Vagina (tissue), 2 donors: ENCODE measurements at places on chromosomes 13 and 19. TPM values are rescaled to one million over a fixed set of nuclear protein-coding genes. Genes with fewer than 3 reads are reported as not detected.

DNA sequence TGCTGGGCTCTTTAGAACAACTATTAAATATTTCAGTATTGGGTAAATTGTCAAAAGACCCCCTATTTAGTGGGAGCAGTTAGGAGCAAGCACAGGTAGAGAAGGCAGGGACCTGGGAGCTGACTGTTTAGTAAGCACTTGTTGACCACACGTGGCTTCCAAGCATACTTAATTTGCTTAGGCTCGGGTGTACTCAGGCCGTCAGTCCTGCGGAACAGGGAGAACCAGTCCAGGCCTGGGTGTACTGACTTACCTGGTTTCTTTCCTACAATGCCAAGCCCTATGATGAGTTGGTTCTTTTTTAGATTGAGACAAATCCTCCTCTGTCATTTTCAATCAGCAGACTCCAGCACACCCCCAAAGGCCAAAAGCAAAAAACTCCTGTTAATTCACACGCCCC lies 90.0 kb downstream of the WDFY2 start:
- no peak for DNase-seq

- no peak for DNase-seq
Observed at GRCh38 chr19:2015608-2015950, at the start of gene BTBD2. Gene BTBD2, minus strand, starts transcription at chr19:2015714. Its CDS starts 11 bp downstream, at chr19:2015703.

- no peak for DNase-seq
Observed at GRCh38 chr13:83215627-83216026, 666.6 kb downstream of the SLITRK1 start.

- DNase-seq, result no peak
Observed at GRCh38 chr19:7010722-7011593, 10.3 kb downstream of the MBD3L2B start.

DNA sequence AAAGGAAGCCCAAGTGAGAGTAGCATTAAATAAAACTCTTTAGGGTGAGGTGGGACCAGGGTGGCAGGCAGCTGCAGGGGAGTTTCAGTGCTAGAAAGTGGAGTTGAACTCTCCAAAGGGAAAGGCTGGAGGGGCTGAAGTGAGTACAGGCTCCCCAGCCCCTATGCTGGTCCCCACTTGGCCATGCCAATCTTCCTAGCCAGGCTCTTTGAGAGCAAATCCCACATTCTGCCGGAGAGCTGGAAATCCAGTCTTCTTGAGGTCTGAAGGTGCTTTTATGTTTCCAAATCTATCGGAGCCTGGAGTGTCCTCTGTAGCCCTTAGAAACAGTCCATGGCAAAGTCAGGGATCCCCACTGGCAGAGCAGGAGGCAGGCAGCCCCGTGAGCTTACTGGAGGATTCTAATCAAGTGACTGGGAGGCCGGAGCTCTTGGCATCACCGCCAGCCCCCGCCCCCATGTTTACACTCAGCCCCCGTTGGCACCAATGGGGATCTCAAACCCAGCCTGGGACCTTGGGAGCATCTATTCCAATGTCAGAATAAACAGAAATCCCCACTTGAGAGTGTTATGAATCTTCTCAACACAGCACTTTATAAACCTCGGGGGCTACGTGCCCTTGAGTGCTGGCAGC lies 18.3 kb downstream of the ZNF536 start:
- DNase-seq, result no peak

DNA sequence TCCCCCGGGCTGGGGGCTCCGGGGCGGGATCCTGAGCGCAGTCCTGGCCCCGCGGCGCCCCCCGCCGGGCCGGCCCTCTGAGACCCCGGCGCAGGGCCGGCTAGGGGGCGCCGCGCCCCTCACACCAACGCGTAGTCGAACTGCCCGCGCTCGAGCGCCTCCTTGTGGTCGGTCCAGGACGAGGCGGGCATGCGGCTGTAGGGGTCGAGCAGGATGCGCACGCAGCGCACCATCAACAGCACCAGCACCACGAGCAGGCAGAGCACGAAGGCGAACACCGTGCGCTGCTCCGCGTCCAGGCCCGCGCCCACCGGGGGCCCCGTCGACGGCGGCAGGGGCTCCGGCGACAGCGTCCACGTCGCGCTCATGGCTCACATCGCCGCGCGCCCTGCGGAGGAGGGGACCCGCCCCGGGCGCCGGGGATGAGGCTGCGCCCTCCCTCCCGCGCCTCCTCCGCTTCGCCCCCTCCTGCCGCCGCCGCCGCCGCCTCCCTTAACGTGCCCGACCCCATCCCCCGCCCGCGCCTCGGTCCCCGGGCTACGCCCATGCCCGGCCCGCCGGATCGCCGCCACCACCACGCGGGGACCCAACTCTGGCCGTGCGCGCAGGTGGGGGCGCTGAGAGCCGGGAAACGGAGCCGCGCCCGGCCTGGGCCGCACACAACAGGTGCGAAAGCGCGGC lies 624 bp downstream of the CTXN1 start:
- DNase-seq, result no peak

- no peak for DNase-seq
Observed at GRCh38 chr19:20423381-20424197, 142.0 kb downstream of the ZNF737 start.

- DNase-seq, result no peak
Observed at GRCh38 chr19:51448411-51449016, 9.7 kb downstream of the SIGLEC8 start.

DNA sequence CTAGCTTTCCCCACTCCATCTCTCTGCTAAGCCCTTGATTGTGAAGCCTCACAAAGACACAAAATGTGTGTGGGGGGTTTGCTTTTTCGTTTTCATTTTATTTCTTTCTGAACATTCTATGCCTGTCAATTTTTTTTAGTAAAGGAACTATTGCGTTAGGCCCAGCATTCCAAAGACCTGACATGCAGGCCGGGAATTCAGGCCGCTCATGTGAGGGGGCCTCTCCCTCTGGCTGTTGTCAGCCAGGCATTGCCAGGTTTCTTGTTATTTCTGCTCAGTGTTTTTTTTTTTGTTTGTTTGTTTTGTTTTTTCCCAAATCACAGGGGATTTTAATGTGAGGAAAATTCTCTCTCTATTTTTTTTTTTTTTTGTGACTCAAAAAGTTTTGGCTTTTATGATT lies 10.3 kb upstream of the MEDAG start:
- DNase-seq, result no peak

The ACP7 gene
- total RNA-seq, result not detected

The SULT2A1 gene
- 1.7 TPM for total RNA-seq

The RPS16 gene
- 3,724 TPM for total RNA-seq

The CGB8 gene
- total RNA-seq, result not detected

The LILRB1 gene
- total RNA-seq, result 2.2 TPM
